ENCODE measurements at places on chromosomes 1 and 21.

DNA sequence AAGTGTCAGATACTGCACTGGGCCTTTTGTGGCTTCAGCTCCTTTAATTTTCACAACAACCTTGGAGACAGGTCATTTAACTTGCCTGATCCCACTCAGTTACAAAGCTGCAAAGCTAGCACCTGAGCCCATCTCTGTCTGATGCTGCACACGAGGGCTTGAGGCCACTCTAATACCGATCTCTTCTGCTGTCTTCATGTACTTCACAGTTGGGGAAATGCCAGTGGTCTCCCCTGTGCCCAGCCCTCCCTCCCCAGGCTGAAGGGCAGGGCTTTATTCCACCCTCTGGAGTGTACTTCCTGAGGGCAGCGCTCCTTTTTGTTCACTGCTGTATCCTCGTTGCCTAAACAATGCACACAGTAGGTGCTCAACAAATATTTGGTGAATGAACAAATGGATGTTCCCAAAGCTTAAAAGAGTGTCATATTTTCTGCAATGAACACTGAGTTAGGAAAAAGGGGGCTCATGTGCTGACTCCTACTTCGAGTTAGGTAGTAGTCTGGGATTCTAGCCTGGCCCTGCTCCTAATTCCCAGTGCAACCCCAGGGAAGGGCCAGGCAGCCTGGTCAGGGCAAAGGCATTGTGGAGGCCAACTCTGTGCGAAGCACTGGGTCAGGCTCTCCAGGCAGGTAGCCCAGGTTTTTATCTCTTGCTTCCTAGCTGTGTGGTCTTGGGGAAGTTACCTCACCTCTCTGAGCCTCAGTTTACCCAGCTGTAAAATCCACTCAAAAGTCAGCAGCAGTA is 1.1 kb downstream of the TMCO4 start:
- DNase-seq = no peak

DNA sequence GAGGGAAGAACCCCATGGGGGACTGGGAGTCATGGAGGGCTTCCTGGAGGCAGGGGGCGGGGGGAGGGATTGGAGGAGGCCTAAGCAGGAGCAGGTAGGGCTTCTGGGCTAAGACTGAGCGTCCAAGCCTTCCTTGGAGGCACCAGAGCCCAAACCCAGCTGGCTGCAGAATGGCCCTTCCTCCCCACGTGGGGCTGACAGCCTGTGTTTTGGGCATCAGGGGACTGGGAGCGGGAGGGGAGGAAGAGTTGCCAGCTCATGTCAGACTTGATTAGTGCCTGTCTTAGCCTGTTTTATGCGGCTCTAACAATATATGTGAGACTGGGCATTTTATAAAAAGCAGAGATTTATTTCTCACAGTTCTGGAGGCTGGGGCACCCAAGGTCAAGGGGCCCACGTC is 38.9 kb downstream of the AJAP1 start:
- DNase-seq = no peak

DNA sequence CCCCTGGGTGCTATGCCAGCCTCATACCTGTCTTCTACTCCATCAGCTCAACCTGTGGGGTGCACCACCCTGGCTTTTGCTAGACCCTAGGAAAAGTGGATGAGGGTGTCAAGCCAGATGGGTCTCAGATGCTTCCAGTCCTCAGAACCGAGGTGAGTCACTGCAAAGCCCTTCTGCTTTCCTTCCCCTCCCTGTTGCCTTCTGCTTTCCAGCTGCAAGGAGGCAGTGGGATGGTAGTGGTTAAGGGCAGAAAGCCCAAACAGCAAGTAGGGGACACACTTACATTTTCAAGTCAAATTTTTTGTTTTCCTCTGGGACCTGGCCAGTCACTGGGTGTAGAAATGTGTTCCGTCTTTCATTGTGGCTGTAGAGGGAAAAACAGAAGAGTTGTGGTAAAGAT is 60.7 kb upstream of the GOLT1A start:
- no peak for DNase-seq

DNA sequence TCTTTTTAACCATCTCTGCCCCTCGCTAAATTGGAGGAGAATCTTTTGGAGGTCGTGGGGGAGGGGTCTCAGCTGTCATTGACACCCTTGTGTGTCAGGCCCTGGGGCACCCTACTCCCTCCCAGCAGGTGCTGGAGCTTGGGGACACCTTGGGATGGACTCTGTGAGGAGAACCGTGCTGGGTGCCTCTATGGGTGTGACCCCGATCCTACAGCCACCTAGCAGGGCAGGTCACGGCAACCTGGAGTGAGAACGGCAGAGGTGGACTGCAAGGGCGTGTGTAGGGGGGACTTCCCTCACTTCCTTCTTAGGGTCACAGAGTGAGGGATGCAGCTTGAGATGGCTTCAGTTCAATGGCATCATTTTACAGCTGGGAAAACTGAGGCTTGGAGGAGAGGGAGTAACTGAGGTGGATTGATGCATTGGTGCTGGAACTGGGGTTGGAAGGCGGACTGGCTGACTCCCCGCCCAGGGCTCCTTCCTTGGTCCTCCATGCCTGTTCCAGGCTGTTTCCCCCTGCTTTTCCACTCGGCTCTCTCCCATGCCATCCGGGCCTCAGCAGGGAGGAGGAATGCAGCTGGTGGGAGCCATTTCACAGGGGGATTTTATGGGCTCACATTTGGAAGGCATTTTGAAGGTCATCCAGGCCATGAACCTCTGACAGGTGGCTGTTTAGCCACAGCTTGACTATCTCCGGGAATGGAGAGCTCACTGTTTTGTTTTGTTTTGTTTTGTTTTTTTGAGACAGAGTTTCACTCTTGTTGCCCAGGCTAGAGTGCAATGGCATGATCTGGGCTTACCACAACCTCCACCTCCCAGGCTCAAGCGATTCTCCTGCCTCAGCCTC is 18.8 kb upstream of the ARHGEF10L start:
- no peak for DNase-seq

DNA sequence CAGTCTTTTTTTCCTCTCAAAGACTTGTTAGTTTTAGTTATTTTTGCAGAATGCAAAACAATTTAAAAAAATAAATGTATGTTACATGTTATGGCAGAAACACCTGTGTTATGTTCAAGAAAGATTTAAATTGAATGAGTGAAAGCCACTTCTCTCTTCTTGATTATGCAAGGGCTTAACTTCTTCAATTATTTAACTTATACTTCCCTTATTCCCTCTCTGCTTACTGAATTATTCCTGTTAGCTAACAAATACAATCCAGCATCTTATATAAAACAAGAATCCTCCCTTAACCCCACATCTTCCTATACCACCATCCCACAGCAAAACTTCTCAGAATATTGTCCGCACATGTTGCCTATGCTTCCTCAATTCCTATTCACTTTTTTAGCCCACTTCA is 10.7 kb upstream of the FCER1A start:
- no peak for DNase-seq

DNA sequence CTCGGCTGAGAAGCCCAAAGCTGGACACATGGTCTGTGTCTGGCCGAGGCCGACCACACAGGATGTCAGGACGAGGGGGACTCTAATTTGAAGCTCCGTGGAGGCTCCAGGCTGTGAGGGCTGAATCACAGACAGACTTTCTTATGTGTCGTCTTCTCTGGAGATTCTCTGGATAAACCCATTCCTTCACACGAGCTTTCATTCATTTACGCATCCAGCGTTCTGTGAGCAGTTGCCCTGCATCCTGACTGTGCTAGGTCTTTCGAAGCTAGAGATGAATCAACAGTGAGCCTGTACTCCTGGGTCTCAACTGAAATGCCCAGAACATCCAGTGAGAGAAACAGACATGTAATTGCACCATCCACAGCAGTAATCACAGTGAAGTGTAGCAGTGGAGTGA is 49.6 kb downstream of the ECE1 start:
- no peak for DNase-seq

GRCh38 chr1:113991467-113991997 is 12.3 kb downstream of the OLFML3 start:
- no peak for DNase-seq

DNA sequence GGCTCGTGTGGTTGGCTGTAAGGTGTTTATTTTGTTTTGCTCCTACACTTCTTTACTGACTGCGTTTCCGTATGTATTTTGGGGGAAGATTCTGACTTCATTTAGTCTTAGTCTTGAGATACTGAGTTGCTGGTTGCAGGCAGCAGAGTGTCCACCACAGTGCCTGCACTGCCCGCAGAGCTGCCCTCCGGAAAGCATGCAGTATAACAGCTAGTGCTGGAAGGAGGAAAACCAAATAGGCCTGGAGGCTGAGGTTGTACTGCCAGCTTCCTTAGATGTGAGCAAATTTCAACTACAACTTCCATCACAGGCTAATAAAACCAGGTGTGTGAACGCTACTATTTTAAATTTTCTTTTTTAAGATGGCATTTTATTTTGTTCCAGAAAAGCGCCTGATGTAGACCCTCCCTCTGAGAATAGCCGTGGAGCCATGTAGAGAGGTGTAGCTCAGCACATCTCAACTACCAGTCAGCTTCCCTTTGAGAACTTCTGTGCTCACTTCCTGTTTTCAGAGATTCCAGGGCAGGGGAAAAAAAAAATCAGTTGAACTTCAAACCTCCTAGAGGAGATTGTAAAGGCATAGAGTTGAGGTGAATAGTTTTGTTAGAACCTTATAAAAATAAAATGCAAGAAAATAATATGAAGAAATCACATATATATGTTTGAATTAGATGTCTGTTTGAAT is 17.6 kb downstream of the LMO4 start:
- DNase-seq = no peak

Measured in stimulated activated CD4-positive, alpha-beta T cell treated with anti-CD3 and anti-CD28 coated beads, Interleukin-1b, Interleukin-23, amount 100 ng/mL, for 4 hours (primary cell).